Right lobe of liver (tissue), 6 donors: ENCODE measurements at places on chromosomes 7 and 10. TPM values are rescaled to one million over a fixed set of nuclear protein-coding genes. Genes with fewer than 3 reads are reported as not detected.

- H3K4me3 ChIP-seq: no peak overlapping the region
- no peak overlapping the region for H3K27ac ChIP-seq
- no peaks in the 10 kb centered on the region for H3K27me3 ChIP-seq
These were observed 670.0 kb downstream of the XPNPEP1 start for GRCh38 chr10:109253306-109253705.

DNA sequence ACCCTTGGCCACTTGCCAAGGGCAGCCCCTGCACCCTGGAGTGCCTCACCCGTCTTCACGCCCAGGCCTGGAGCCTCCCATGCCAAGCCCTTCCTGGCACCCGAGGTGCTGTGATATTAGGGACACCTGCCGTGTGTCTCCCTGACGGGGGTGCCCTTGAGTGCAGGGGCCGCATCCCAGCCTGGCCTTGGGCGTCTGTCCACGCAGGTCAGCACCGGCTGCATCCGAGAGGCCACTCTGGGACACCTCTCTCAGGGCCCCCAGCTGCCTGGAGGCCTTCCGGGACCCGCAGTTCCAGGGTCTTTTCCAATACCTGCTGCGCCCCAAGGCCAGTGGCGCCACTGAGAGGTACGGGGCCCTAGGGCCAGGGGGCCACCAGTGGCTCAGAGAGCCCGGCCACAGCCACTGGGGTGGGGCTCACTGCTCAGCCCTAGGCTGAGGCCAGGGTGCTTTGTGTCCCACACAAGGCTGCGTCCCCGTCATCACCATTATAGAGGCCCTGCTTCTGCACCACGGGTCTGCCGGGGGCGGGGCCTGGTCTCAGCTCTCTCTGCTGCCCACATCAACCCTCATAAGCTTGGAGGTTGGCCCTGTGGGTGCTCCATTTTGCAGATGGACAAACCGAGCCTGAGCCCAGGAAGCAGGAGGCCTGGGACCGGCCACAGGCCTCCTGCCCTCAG, 12.7 kb downstream of the AP5Z1 start:
- peaks cover 2% of the 10 kb centered on the region for H3K36me3 ChIP-seq
- H3K4me1 ChIP-seq: no peaks in the 10 kb centered on the region
- no peak for DNase-seq
- H3K27me3 ChIP-seq: no peaks in the 10 kb centered on the region
- H3K4me3 ChIP-seq: no peak overlapping the region

DNA sequence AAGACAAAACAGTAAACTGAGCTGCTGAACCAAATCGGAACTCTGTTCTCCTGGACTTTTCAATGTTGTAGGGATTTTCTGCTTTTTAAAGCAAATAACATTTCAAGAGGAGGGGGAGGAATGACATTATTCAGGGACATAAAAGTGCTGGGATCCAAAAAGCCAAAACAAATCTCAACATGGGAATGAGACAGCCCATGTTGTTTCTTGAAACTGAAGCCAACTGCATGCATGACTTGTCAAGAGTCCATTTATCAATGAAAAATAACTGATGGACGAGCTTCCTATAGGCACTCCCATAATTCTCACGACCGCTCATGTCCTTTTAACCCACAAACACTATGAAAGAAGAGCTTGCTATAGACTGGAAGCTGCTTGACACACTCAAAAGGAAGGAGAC, 27.8 kb downstream of the FAM53B start:
- no peak for DNase-seq
- peaks cover 4% of the 10 kb centered on the region for H3K4me1 ChIP-seq
- H3K36me3 ChIP-seq: no peaks in the 10 kb centered on the region

GRCh38 chr7:45021604-45022296, 21.7 kb downstream of the CCM2 start:
- no peaks in the 10 kb centered on the region for H3K27me3 ChIP-seq
- H3K27ac ChIP-seq: no peak overlapping the region
- no peaks in the 10 kb centered on the region for H3K4me1 ChIP-seq
- H3K36me3 ChIP-seq: no peaks in the 10 kb centered on the region

Gene HELLS
- total RNA-seq: 3.3 TPM

GRCh38 chr7:77415476-77415822, 700 bp downstream of the GSAP start:
- H3K4me3 ChIP-seq: peak overlapping the region; percentile 81
- no peaks in the 10 kb centered on the region for H3K27me3 ChIP-seq
- DNase-seq: no peak
- peaks cover 2% of the 10 kb centered on the region for H3K4me1 ChIP-seq
- H3K27ac ChIP-seq: peak overlapping the region; percentile 94

- peak; percentile 74 for DNase-seq
- peak overlapping the region; percentile 77 for H3K4me3 ChIP-seq
- H3K4me1 ChIP-seq: no peaks in the 10 kb centered on the region
- H3K27ac ChIP-seq: peak overlapping the region; percentile 19
- no peaks in the 10 kb centered on the region for H3K27me3 ChIP-seq
These were observed 32.8 kb upstream of the SFTPD start for GRCh38 chr10:79981450-79982361.

DNA sequence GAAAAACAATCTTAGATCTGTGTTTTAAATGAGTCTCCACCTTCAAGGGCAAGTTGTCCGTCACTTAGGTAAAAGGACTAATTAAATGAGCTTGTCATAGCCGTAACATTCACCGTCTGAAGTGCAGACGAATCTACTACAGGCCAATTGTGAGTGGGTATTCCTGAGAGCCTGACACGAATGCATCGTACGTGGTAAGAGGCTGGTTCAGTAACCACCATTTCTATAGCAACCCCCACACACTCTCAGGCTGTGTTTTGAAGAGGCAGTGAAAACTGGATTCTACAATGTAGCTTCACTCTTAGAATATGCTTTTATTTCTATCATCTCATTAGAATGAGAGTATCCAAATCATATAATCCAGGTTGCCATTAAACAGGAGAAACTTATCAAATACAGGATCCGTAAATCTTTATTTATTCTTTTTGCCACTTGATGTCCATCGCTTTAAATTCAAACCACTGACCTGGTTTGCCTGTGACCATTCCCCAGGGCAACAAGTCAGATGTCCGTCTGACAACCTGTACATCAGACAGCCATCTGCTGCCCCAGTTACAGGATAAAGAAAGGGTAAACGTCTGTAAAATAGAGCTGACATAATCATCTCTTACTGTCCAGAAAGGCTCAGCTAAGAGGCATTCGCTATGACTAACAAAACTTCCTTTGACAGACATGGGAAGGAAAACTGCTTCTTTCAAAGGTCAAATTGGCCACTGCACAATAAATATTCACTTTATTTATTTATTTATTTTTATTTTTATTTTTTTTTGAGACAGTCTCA, 70.3 kb upstream of the NMT2 start:
- H3K4me1 ChIP-seq: no peaks in the 10 kb centered on the region
- no peaks in the 10 kb centered on the region for H3K27me3 ChIP-seq
- DNase-seq: no peak
- H3K4me3 ChIP-seq: no peak overlapping the region
- no peaks in the 10 kb centered on the region for H3K36me3 ChIP-seq
- H3K27ac ChIP-seq: no peak overlapping the region

- DNase-seq: no peak
- no peaks in the 10 kb centered on the region for H3K27me3 ChIP-seq
- H3K4me1 ChIP-seq: no peaks in the 10 kb centered on the region
These were observed 61.7 kb downstream of the PALD1 start for GRCh38 chr10:70540089-70540788.

Gene HGF
- total RNA-seq: 38.2 TPM

DNA sequence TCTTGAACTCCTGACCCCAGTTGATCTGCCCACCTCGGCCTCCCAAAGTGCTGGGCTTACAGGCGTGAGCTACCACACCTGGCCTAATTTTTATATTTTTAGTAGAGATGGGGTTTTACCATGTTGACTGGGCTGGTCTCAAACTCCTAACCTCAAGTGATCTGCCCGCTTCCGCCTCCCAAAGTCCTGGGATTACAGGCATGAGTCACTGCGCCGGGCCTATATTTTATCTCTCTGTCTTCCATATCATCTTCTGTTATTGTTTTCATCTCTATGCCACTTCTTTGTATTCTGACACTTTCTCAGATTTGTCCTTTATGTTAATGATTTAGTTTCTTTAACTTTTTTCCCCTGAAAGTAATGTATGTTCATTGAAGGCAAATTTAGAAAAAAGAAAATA, 55.0 kb upstream of the FMC1 start:
- H3K4me3 ChIP-seq: no peak overlapping the region
- H3K27ac ChIP-seq: no peak overlapping the region
- H3K36me3 ChIP-seq: peaks cover 14% of the 10 kb centered on the region
- H3K4me1 ChIP-seq: no peaks in the 10 kb centered on the region
- no peak for DNase-seq

GRCh38 chr7:151454305-151454704, 14.4 kb upstream of the CRYGN start:
- no peak for DNase-seq
- no peaks in the 10 kb centered on the region for H3K36me3 ChIP-seq
- H3K27ac ChIP-seq: no peak overlapping the region
- peaks cover 1% of the 10 kb centered on the region for H3K4me1 ChIP-seq
- no peaks in the 10 kb centered on the region for H3K27me3 ChIP-seq

Gene GNGT1
- total RNA-seq: not detected

- no peaks in the 10 kb centered on the region for H3K4me1 ChIP-seq
- no peak overlapping the region for H3K4me3 ChIP-seq
- peak; percentile 50 for DNase-seq
- no peaks in the 10 kb centered on the region for H3K36me3 ChIP-seq
These were observed 10.7 kb downstream of the DPYSL4 start for GRCh38 chr10:132197271-132198067.

DNA sequence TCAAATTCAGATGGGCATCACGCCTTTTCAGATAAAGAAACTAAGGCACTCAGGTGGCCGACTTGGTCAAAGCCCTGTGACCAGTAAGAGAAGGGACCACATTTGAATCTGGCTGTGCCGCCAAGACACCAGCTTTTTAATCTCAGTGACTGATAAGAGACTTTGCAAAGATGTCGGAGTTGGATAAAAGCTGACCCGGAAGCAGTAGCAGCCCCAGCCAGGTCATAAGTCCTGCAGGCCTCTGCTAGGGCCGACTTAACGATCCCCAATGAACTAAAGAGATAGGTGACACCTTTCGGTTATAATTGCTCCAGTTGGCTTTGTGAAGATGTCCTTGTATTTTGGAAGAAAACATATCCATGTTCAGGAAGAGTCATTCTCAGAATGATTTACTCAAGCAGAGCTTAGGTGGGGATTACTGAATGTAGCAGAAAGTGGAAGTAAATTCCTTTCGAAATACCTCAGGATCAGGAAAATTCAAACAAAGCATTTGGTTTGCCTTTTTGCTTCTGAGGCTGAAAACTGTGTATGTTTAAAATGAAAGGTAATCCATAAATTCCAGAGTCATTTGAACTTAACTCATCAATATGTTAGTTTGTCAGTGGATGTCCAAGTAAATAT, 164.2 kb upstream of the PITRM1 start:
- H3K36me3 ChIP-seq: no peaks in the 10 kb centered on the region
- no peak overlapping the region for H3K4me3 ChIP-seq
- no peaks in the 10 kb centered on the region for H3K27me3 ChIP-seq
- no peak overlapping the region for H3K27ac ChIP-seq

DNA sequence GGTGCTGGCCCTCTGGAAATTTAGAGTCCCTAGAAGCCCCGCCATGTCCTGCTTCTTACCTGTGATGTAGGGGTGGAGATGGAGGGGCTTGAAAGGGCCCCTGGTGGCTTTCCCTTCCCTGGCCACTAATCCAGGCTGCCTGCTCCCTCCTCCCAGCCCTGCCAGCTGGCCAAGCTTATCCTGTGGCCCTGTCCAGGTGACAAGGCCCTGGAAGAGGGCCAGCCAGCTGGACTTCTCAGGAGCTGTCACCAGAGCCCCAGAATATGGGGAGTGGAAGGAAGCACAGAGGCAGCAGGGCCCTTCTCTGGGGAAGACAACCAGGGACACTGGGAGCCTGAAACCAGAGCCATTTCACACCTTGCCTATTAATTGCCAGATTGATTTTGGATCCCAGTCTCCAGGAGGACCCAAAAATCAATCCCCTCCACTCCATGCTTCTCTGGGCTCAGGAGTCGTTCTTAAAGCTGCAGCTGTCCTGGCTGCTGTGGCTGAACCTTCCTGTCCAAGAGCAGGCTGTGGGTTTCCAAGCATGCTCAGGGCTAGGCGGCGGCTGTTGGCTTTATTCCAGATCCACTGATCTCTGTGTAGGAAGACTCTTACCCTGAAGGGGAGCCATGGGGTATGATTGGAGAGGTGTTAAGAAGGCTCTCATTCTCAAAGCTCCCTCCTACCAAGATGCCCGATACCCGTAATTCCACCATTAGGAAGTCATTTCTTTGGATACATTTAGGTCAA, 52.6 kb upstream of the PCBD1 start:
- no peak overlapping the region for H3K4me3 ChIP-seq
- H3K27me3 ChIP-seq: no peaks in the 10 kb centered on the region
- no peaks in the 10 kb centered on the region for H3K36me3 ChIP-seq
- DNase-seq: no peak
- H3K4me1 ChIP-seq: no peaks in the 10 kb centered on the region
- no peak overlapping the region for H3K27ac ChIP-seq

- H3K27me3 ChIP-seq: no peaks in the 10 kb centered on the region
- DNase-seq: peak; percentile 44
- no peak overlapping the region for H3K27ac ChIP-seq
- H3K36me3 ChIP-seq: peaks cover 2% of the 10 kb centered on the region
- H3K4me1 ChIP-seq: peaks cover 26% of the 10 kb centered on the region
These were observed 36.8 kb downstream of the PPIF start for GRCh38 chr10:79383974-79384606.

DNA sequence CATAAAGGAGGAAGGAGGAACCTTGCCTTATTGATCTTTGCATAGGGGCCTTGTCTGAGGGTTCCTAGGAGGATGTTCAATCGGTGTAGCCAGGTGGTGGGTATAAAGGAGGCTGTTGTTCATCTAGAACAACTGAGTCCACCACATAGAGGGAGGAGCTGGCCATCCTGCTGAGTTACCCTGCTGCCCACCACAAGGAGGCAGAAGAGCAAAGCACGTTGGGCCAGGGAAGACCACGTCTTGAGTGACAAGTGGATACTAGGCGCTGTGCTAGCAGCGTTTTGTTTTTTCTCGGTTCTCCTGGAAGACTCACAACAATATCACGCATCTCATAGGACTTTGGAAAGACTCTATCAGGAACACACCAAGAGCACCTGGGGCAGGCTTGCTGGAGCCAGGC, 20.0 kb downstream of the FOXI2 start:
- no peak overlapping the region for H3K4me3 ChIP-seq
- no peak overlapping the region for H3K27ac ChIP-seq
- no peaks in the 10 kb centered on the region for H3K4me1 ChIP-seq
- H3K27me3 ChIP-seq: no peaks in the 10 kb centered on the region
- DNase-seq: no peak

DNA sequence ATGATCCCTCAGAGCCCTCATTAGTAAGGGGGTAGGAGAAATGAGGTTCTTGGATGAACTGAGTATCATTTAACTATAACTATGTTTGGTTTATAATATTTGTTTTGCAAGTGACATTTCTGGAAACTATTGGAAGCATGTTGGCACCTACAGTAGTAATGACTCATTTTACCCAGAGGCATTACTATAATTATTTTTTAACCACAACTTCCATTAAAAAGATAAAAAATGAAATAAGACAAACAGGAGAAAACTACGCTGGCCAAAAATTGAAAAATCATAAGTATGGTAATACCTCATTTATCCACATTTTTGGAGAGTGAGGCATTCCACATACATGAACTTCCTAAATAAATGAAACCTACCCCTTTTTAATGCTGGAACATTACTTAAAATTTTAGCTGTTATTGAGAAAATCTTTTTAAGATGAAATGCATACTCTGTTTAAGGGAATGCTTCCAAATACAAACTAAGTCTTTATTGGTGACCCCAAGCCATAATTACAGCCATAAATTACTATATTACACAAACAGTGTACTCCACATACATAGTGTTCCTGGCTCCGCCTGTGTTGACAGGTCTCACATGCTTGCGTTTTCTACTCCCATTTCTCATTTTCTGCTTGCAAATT, 84.6 kb upstream of the CAPZA2 start:
- H3K27ac ChIP-seq: peak overlapping the region; percentile 69
- no peaks in the 10 kb centered on the region for H3K36me3 ChIP-seq
- peaks cover 34% of the 10 kb centered on the region for H3K4me1 ChIP-seq

GRCh38 chr10:117964536-117964935, 82.2 kb downstream of the RAB11FIP2 start:
- H3K27ac ChIP-seq: no peak overlapping the region
- no peak overlapping the region for H3K4me3 ChIP-seq
- no peak for DNase-seq
- H3K4me1 ChIP-seq: no peaks in the 10 kb centered on the region
